T-helper 17 cell (primary cell): ENCODE measurements at places on chromosomes 1 and 21.

DNA sequence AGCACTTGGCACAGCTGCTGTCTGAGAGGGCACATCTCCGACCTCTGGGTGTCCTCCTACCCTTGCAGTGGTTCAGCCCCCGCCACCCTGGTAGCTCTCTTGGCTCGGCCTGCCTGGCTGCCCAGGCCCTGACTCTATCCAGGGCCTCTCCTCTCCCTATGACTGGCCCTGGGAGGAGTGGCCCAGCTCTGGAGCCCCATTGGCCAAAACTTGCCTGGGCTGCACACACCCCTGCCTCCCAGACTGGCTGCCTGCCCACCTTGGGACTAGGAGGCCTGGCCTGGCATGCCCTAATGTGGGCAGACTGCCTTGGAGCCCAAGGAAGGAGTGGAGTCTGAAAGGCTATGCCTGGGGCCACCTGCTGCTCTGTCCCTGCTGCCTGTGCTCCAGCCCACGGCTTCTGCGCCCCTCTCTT is 33.6 kb downstream of the ACOT11 start:
- DNase-seq = no peak

DNA sequence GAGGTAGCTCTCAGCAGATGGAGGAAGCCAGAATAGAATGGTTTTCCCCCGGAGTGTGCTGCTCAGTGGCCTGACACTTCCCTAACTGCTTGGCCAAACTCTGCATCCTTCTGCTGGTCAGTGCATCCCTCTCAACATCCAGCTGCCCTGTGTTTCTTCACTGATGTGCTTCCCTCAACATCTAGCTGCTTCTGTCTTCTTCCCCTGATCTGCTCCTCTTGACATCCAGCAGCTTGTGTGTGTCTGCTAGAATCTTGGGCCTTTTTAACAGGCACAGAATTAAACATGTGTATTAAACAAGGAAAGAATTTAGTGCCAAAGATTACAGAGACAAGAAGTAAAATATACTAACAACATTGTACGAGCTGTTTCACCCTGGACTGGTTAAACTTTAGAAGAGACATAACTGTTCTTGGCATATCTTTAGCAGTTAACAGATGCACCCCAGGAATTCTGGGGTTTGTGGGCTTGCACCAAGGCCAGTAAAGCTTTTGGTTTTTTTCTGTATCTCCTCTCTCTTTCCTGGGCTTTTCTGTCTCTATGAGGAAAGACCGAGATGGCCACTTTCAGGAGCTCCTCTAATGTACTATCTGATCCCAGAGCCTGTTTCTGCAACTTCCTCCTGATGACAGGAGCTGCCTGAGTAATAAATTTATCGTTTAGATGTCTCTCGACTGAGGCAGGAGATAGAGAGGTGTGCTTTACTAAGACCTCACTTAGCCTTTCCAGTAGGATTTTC is 34.8 kb upstream of the HSD3B1 start:
- no peak for DNase-seq

GRCh38 chr1:182952677-182953444 is at the start of gene SHCBP1L:
Gene SHCBP1L (minus strand): TSS chr1:182953166. CDS start chr1:182953133, 33 bp downstream.
- DNase-seq = no peak

DNA sequence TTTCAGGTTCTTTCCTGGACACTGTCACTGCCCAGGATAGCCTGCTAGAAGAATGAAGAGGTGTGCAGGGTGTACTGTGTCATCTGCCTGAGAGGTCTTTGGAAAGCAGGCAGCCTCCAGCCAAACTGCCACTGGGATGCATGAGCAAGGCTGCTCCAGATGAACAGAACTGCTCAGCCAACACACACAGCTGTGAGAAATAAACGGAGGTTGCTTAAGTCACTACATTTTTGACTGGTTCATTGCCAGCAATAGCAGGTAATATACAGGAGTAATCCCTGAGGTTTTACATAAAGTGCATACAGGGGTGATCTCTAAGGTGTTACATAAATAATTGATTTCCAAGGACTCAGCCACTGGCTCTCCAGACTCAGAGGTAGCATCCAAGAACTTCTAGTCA is 516.9 kb downstream of the BRINP3 start:
- DNase-seq = no peak

DNA sequence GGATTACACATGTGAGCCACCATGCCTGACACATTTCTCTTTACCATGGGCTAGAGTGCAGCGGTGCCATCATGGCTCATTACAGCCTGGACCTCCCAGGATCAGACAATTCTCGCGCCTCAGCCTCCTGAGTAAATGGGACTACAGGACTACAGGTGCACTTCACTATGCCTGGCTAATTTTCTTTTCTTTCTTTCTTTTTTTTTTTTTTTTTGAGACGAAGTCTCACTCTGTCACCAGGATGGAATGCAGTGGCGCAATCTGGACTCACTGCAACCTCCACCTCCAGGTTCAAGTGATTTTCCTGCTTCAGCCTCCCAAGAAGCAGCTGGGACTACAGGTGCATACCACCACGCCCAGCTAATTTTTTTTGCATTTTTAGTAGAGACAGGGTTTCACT is 14.8 kb upstream of the KIF1B start:
- no peak for DNase-seq

GRCh38 chr1:180352588-180352987 is 122.5 kb downstream of the LHX4 start:
- DNase-seq = no peak

GRCh38 chr1:118783095-118783758 is 204.9 kb downstream of the TBX15 start:
- no peak for DNase-seq

DNA sequence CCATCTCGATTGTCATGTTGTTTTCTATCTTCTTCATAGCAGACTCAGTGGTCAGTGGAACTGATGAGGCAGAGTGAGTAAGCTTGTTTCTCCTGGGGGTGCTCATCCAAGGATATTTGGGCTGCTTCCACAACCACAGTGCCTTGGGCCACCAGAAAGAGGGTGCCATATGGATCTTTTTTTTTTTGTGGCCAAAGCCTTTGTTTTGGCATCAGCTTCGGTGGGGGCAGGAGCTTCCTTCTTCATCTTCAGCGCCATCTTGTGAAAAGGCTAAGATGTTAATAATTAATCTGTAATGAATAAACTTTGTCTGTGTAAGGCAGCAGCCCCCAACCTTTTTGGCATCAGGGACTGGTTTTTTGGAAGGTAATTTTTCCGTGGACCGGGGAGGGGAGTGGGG is 6.6 kb upstream of the PLPP3 start:
- no peak for DNase-seq

- no peak for DNase-seq
Observed at GRCh38 chr1:50109647-50110075, 941 bp downstream of the ELAVL4 start.

DNA sequence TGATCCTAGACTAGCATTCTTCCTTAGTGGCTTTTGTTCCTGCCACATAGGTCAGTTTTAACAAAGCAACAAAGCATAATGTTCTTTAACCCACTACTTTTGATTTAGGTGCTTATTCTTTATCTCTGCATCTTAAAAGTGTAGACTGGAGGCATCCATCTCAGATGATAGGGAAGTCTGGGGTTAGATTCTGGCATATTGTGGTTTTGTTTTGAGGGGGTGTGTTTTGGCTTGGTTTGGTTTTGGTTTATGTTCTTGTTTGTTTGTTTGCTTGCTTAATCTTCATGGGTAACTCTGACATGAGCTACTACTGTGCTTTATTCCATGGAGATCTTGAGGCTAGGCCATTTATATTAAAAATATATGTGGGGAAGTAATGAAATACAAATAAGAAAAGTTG is 40.3 kb upstream of the MYOCOS start:
- no peak for DNase-seq

DNA sequence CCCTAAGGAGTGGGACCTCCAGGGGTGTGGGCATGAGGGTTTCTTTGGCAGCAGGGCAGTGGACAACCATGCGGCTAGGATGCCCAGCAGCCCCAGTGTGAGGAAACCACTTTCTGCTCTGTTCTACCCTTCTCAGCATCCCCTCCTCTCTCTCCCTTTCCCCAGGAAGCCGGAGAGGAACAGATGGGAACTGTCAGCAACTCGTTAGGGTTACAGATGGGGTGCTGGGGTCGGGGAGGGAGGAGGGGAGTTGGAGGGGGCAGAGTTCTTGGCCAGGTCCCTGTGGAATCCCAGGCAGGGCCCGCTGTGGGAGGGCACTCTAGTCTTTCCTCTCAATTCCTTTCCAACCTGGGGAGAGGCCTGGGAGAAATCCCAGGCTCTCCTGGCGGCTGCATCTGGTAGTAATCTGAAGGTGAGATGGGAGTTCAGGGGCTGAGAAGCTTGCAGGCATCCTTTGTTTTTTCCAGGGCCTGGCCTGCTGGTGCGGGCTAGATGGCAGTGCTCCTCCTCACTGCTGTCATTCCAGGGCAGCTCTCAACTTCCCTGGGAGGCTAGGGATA is 93.9 kb upstream of the CSF3R start:
- DNase-seq = no peak

DNA sequence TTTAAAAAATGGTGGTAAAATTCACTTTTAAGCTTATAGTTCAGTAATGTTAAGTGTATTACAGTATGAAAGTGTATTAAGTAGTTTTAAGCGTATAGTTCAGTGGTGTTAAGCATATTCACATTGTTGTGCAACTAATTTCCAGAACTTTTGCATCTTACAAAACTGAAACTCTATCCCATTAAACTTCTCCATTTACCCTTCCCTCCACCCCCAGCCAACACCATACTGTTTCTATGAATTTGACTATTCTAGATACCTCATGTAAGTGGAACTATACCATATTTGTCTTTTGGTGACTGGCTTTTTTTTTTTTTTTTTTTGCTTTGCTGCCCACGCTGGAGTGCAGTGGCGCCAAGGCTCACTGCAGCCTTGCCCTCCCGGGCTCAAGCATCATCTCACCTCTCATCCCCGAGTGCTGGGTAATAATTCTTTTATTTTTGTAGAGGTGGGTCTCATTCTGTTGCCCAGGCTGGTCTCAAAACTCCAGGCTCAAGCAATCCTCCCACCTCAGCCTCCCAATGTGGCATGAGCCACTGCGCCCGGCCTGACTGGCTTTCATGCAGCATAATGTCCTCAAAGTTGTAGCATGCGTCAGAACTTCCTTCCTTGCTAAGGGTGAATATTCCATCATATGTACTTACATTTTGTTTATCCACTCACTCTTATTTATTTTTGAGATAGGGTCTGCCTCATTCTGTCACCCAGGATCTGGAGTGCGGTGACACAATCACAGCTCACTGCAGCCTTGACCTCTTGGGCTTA is 45.1 kb upstream of the BMP8B start:
- no peak for DNase-seq
